ENCODE measurements at places on chromosomes 5 and 9. TPM values are rescaled to one million over a fixed set of nuclear protein-coding genes. Genes with fewer than 3 reads are reported as not detected.

Gene ADCY2
- polyA plus RNA-seq, result 2.5 TPM

Gene DNAJC18
- polyA plus RNA-seq, result 0.67 TPM

Gene GMCL2
- not detected for polyA plus RNA-seq

Gene BTNL8
- polyA plus RNA-seq, result 104 TPM

Gene AIF1L
- polyA plus RNA-seq, result 1.4 TPM

Gene ASB6
- polyA plus RNA-seq, result 14.1 TPM

Gene C1QTNF2
- polyA plus RNA-seq, result 0.27 TPM

Gene FAM193B
- 68.7 TPM for polyA plus RNA-seq

Gene CCNO
- polyA plus RNA-seq, result not detected

Gene GFRA3
- not detected for polyA plus RNA-seq

Gene PLAC8L1
- polyA plus RNA-seq, result not detected

Gene BSPRY
- polyA plus RNA-seq, result 4.8 TPM

Gene PCDHGA9
- polyA plus RNA-seq, result 0.75 TPM

Gene SLC27A6
- 0.50 TPM for polyA plus RNA-seq

Gene FXN
- polyA plus RNA-seq, result 5.4 TPM

Gene EPB41L4A
- polyA plus RNA-seq, result 1.9 TPM

Gene RUSC2
- polyA plus RNA-seq, result 3.5 TPM

Gene PCDHGB1
- polyA plus RNA-seq, result not detected

Gene SLC46A2
- polyA plus RNA-seq, result 0.30 TPM

Gene ADRB2
- polyA plus RNA-seq, result 0.27 TPM

Gene MELK
- 0.81 TPM for polyA plus RNA-seq

Gene SMIM15
- polyA plus RNA-seq, result 89.3 TPM

Gene OLFM1
- polyA plus RNA-seq, result 1.4 TPM

Gene LRRC19
- polyA plus RNA-seq, result 8.3 TPM

Gene ZDHHC12
- 99.3 TPM for polyA plus RNA-seq

Gene PCSK5
- polyA plus RNA-seq, result 92.3 TPM

Gene SPATA31D4
- polyA plus RNA-seq, result 0.01 TPM

Gene MAP1B
- polyA plus RNA-seq, result 4.3 TPM

Gene LCN9
- not detected for polyA plus RNA-seq

Gene PITX1
- polyA plus RNA-seq, result 30.0 TPM

Gene FST
- polyA plus RNA-seq, result not detected

Gene LRRC70
- polyA plus RNA-seq, result not detected

Gene GPX8
- polyA plus RNA-seq, result 0.22 TPM

Gene PHF24
- not detected for polyA plus RNA-seq

Gene PPIC
- polyA plus RNA-seq, result 19.2 TPM

Gene APBA1
- polyA plus RNA-seq, result 6.7 TPM

Gene KCTD16
- polyA plus RNA-seq, result 1.8 TPM

Gene GALNT12
- polyA plus RNA-seq, result 47.1 TPM

Gene SPINK7
- polyA plus RNA-seq, result 0.43 TPM

Gene TMEM8B
- polyA plus RNA-seq, result 35.9 TPM

Gene SH3PXD2B
- polyA plus RNA-seq, result 1.9 TPM

Gene INSYN2B
- polyA plus RNA-seq, result 0.01 TPM

Gene MARVELD2
- 52.2 TPM for polyA plus RNA-seq

Gene PHYHD1
- 25.8 TPM for polyA plus RNA-seq

Gene TRIP13
- 6.8 TPM for polyA plus RNA-seq

Gene ANKRD33B
- polyA plus RNA-seq, result 1.0 TPM

Gene LIFR
- 0.67 TPM for polyA plus RNA-seq

Gene TMCO6
- polyA plus RNA-seq, result 5.4 TPM

Gene SELENOP
- polyA plus RNA-seq, result 735 TPM
